ENCODE measurements at places on chromosomes 16 and 17.

GRCh38 chr16:52002026-52002425 lies 544.9 kb downstream of the TOX3 start:
- DNase-seq: no peak

DNA sequence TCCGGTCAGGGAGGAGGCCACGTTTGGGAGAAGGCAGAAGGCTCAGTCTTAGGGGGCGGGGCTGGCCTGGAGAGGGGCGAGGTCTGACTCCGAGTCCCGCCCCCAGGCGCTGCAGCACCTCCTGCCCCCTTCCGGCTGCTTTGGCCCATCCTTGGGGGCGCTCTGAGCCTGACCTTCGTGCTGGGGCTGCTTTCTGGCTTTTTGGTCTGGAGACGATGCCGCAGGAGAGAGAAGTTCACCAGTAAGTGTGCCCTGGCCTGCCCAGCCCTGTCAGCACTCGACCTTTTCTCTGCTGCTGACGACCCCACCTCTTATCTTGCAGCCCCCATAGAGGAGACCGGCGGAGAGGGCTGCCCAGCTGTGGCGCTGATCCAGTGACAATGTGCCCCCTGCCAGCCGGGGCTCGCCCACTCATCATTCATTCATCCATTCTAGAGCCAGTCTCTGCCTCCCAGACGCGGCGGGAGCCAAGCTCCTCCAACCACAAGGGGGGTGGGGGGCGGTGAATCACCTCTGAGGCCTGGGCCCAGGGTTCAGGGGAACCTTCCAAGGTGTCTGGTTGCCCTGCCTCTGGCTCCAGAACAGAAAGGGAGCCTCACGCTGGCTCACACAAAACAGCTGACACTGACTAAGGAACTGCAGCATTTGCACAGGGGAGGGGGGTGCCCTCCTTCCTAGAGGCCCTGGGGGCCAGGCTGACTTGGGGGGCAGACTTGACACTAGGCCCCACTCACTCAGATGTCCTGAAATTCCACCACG lies 1.5 kb downstream of the TNFRSF12A start:
- peak; percentile 46 for DNase-seq

GRCh38 chr17:2580661-2581060 lies 12.8 kb upstream of the PAFAH1B1 start:
- no peak for DNase-seq

GRCh38 chr17:50205963-50206505 lies 4.6 kb upstream of the COL1A1 start:
- no peak for DNase-seq

GRCh38 chr17:14301279-14302090 lies 604 bp downstream of the HS3ST3B1 start:
- no peak for DNase-seq

DNA sequence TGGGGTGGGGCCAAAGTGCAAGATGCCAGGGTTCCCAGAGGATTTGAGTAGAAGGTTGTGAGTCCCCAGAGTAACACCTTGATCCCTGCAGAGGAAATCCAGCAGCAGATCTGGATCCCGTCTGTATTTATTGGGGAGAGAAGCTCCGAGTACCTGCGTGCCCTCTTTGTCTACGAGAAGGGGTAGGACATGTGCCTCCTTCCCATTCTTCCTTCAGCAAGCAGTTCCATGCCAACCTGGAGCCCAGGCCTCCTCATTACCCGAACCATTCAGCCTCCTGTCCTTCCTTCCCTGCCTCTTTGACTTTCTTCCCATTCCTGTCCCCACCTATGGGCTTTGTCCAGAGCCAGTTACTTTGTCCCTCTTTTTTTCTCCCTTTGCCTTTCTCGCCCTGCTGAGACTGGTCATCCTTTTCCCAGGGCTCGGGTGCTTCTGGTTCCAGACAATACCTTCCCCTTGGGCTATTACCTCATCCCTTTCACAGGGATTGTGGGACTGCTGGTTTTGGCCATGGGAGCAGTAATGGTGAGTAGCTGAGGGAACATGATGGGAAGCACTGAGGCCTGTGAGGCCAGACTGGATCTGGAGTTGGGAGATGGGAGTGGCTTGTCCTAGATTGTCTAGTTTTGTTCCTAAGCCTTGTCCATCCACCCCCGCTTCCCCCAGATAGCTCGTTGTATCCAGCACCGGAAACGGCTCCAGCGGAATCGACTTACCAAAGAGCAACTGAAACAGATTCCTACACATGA lies 2.9 kb downstream of the RNF167 start:
- DNase-seq: no peak

GRCh38 chr17:10944819-10945218 lies 106.9 kb upstream of the PIRT start:
- no peak for DNase-seq

DNA sequence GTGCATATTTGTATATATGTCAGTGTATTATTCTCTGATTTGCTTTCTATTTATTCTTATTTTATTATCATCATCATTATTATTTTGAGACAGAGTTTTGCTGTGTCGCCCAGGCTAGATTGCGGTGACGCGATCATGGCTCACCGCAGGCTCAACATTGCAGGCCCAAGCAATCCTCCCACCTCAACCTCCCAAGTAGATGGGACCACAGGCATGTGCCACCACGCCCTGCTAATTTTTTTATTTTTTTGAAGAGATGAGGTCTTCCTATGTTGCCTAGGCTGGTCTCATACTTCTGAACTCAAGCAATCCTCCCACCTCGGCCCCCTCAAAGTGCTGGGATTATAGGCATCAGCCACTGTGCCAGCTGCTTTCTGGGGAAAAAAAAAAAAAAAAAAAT lies 8.4 kb upstream of the ARHGAP17 start:
- no peak for DNase-seq

DNA sequence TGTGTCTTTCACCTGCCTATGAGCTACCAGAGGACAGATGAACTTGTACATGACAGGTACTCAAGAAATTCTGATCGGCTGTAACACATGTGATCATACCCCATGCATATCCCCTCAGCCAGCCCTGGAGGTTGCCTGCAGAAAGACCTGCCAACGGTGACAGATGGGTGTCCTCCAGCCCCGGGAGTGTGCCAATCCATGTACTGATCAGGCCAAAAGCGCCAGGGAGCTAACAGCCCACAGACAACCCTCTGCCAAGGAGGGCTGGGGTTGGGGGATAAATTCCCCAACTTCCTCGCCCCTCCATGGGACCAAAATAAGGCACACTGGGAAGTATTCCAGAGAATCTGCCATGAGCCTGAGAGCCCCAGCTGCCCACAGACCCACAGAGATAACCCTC lies 189.4 kb downstream of the CCT6B start:
- no peak for DNase-seq

- DNase-seq: no peak
Measured at GRCh38 chr17:37359682-37360188, 16.1 kb upstream of the C17orf78 start.

DNA sequence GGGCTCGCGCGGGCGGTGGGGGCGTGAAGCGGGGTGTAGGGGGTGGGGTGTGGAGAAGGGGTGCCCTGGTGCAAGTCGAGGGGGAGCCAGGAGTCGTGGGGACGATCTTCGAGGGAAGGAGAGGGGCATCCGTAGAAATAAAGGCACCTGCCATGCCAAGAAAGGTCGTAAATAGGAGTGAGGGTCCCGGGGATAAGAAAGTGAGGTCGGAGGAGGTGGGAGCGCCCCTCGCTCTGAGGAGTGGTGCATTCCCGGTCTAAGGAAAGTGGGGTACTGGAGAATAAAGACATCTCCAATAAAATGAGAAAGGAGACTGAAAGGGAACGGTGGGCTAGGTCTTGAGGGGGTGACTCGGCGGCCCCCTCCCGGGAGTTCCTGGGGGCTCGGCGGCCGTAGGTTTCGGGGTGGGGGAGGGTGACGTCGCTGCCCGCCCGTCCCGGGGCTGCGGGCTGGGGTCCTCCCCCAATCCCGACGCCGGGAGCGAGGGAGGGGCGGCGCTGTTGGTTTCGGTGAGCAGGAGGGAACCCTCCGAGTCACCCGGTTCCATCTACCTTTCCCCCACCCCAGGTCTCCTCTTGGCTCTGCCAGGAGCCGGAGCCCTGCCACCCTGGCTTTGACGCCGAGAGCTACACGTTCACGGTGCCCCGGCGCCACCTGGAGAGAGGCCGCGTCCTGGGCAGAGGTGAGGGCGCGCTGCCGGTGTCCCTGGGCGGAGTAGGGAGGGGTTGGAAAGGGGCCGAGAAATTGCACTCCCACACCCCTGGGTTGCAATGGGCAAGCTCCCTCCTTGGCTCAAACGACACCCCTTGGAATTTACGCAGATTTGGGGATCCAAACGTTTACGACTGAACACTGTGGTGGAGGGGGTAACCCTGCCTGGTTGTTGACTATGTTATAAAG lies 888 bp downstream of the CDH1 start:
- no peak for DNase-seq

DNA sequence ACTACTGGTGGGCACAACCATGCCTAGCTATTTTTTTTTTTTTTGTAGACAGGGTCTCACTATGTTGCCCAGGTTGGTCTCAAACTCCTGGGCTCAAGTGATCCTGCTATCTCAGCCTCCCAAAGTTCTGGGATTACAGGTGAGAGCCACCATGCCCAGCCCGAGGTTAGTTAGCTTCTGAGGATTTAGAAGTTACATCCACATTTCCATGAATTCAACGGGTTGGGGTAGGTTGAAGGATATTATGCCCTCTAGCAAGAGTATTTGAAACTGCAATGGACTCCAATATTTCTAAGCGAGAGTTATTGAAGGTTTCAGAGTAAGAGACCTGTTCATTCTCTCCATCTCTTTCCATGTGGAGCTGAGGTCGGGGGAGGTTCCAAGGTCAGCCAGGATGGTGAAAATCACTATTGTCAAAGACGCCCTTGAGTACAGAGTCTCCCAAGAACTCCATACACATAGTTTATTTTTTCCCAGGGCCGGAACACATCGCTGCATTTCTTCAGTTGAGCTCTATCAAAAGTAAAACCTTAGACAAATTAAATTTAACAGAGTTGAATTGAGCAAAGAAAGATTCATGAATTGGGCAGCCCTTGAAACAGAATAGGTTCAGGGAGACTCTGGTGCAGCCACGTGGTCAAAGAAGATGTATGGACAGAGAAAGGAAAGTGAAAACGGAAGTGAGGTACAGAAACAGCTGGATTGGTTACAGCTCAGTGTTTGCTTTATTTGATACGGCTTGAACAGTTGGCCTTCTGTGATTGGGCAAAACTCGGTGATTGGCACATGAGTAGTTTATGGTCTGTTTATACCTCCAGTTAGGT lies 19.0 kb upstream of the ITPRIPL2 start:
- no peak for DNase-seq

All from stimulated activated CD8-positive, alpha-beta memory T cell treated with anti-CD3 and anti-CD28 coated beads, Interleukin-15, amount 100 ng/mL, for 24 hours (primary cell).